ENCODE measurements at places on chromosomes 6 and 20. TPM values are rescaled to one million over a fixed set of nuclear protein-coding genes. Genes with fewer than 3 reads are reported as not detected.

The VWA7 gene
- total RNA-seq = 0.58 TPM

GRCh38 chr6:29806387-29806786 lies 21.2 kb upstream of the HLA-G start:
- DNase-seq = no peak

The SCGN gene
- total RNA-seq = not detected

DNA sequence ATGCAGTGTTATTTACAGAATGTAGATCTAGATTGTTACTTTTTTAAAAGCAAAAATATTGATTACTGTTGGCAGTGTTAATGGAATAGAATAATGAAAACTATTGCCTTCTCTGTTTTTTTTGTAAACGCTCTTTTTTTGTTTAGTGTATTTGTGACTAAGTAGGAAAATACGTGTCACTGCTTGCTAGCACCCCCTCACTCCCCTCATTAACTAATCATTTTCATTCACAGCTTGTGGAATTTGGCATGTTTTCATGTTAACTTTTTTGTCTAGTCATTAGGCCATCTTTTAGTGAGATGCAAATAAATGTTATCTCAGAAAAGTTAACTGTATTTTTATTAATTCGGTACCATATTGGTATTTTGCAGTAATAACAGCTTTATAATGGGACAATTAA lies 29.8 kb downstream of the ADGRG6 start:
- DNase-seq = no peak

GRCh38 chr20:1555952-1556351 lies 1.6 kb downstream of the SIRPD start:
- no peak for DNase-seq

DNA sequence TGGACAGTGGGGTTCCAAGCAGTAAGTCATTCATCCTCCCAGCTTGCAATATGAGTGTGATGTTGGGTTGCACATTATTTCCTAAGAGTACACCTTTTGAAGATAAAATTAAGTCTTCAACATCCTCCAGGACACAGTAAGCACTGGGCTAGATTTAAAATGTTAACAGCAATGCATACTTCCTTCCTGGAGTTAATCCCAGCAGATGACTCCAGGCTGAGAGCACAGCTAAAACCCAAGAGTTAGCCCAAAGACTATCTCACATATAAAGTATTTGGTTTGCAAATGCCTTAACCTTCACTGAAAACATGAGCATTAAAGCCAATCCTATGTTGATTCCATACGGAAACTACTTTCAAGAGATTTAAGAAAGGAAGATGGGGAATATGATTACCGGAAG lies 69.2 kb downstream of the SLC23A2 start:
- DNase-seq = no peak

DNA sequence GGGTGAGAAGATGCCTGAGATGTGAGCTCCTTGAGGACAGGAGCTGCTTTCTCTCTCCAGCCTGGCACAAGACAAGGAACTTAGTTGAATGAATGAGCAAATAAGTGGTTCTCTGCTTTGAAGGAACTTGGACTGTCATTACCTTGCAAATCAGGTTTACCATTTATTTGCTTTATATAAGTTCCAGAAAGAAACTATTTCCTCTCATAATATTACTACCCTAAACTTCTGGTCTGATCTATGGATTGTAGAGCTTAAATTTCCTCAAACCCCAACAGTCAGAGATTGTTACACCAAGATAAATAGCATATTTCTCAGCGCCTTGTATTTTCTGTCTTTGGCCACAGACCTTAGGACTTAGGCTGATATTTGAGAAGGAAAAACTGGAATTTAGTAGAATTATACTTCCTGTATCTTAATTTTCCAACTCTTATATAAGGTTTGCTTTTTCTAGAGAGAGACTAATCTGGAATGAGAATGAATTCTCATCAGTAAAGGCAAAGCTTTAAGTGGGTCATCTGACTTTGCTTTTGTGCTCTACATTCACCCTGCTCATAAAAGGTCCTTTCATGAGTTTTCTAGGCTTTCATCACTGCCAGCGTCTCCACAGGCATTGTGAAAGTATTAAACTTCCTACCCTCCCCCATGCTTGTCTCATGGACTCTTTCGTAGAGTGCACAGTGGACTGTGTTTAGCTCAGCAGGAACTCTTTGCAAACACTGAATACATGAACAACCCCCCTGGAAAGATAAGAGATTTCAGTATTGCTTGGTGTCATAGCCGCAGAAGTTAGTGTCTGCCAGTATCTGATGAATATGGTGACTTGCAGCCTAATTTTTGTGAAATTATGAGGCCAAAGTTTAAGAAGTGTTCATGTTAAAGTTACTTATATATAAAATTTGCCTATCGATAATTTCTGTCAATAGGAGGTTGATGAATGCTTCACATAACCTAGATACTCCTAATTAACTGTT lies 74.0 kb downstream of the PTPRA start:
- DNase-seq = no peak

The OLIG3 gene
- total RNA-seq = not detected

All from glomerular endothelial cell (primary cell).